ENCODE measurements at places on chromosomes 7 and 10. TPM values are rescaled to one million over a fixed set of nuclear protein-coding genes. Genes with fewer than 3 reads are reported as not detected.

GRCh38 chr7:139230484-139230773 is 608 bp upstream of the UBN2 start:
- no peak for DNase-seq

GRCh38 chr7:151626422-151627115 is 106.9 kb upstream of the RHEB start:
- DNase-seq, result peak; percentile 40

DNA sequence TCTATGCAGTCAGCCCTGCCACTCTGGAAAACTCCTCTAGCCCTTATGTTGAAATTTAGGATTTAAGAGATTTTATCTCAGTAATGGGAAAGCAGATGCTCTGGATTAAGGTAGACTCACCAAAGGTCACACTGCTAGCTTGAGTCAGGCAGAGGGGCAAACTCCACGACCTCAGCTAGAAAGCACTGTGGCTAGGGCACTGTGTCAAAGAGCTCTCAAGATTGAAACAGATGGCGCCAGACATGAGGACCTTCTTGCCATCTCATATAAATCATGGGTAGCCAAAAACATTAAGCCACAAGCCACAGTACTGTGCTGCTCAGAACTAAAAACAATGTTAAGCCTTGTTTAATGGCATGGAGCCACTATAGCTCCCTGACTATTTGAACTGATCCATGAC is 188.7 kb downstream of the DNAJC1 start:
- no peak for DNase-seq

- DNase-seq, result no peak
Measured at GRCh38 chr7:91922857-91923256, 17.8 kb upstream of the AKAP9 start.

ARF5 gene
- 286 TPM for total RNA-seq

SAP25 gene
- total RNA-seq, result not detected

CPEB3 gene
- 0.56 TPM for total RNA-seq

SPDYE1 gene
- not detected for total RNA-seq
